Dorsolateral prefrontal cortex (tissue), 122 donors: ENCODE measurements at places on chromosomes 3 and 15. TPM values are rescaled to one million over a fixed set of nuclear protein-coding genes. Genes with fewer than 3 reads are reported as not detected.
A peak's percentile ranks its signal among the peaks of the same experiment; 100 is the strongest.

CCDC39 gene
- 1.9 TPM for total RNA-seq

PLSCR2 gene
- not detected for total RNA-seq

RNF111 gene
- total RNA-seq = 67.6 TPM

SMCO1 gene
- total RNA-seq = not detected

SCAANT1 gene
- total RNA-seq = not detected

MPI gene
- total RNA-seq = 55.7 TPM

SNX22 gene
- total RNA-seq = 59.1 TPM

TMEM207 gene
- total RNA-seq = not detected

ITPKA gene
- 52.6 TPM for total RNA-seq

ITIH1 gene
- not detected for total RNA-seq

CDHR4 gene
- not detected for total RNA-seq

SKOR1 gene
- 1.9 TPM for total RNA-seq

PYDC2 gene
- total RNA-seq = 6.7 TPM

REC114 gene
- not detected for total RNA-seq

SCN11A gene
- total RNA-seq = 1.1 TPM

NOX5 gene
- 0.58 TPM for total RNA-seq

CTXN2 gene
- total RNA-seq = 4.6 TPM

P2RY13 gene
- 4.5 TPM for total RNA-seq

GOLGA8G gene
- not detected for total RNA-seq

DNA sequence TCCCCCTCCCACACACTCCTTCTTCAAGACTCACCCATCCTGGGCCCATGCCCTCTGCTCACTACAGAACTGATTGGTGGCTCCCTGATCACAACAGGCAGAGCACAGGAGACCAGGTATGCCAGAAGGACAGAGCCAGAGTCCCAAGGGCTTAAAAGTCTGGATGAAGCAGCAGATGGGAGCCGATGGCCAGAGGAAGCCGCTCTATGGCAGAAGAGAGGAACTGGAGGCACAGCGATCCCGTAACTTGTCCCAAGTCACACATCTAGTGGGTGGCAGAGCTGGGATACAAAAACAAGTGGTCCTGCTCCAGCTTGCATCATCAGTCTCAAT lies 20.7 kb downstream of the ITGA11 start:
- DNase-seq = no peak

DNA sequence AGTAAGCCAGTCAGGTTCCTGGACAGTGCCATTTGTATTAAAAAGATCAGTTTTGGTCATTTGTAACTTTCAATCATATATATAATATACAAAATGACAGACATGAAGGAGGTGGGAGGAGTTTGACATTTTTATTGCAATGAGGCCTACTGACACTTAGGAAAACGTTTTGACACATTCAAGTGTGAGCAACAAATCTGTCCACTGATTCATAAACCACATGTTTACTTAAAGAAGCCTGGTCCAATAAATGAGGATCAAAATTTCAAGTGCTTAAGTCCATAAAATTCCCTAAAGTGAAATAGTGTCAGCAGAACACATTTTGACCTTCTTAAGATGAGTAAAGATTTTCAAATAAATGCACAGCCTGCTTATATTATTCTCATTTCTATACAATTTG lies 137.3 kb downstream of the MECOM start:
- no peak for DNase-seq

DNA sequence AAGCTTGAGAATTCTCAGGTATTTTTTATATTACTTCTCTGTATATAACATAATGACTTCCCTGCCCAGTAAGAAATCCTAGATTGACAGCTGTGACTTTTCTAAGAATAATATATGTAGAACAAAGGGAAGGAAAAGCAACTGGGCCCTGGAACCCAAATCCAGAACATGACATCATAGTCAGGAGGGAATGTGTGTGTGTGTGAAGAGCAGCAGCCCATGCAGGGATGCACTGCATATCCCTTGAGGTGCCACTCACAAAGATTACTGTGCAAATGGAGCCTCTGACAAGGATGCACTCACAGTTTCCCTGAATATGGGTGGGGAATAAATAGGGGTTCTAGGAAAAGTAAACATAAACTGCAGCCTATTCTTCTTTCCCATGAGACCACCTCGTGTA lies 279.5 kb downstream of the NEK10 start:
- no peak for DNase-seq

DNA sequence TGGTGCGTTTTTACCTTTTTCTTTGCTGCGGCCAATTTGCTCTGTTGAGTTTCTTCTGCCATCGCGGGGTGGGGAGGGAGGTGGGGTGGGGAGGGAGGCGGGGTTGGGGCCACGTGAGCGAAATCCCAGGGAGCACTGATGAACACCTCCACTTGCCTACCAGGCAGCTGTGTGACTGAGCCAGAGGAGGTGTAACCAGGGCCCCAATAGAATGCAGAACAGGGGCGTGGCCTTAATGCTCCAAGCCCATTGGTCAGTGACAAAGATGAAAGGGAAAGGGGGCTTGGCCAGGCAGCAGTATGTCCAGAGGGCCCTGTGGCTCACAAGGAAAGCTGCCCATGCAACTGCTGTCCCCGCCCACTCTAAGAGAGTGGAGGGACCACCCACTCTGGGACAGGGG lies 21.4 kb upstream of the OR4F6 start:
- DNase-seq = no peak

DNA sequence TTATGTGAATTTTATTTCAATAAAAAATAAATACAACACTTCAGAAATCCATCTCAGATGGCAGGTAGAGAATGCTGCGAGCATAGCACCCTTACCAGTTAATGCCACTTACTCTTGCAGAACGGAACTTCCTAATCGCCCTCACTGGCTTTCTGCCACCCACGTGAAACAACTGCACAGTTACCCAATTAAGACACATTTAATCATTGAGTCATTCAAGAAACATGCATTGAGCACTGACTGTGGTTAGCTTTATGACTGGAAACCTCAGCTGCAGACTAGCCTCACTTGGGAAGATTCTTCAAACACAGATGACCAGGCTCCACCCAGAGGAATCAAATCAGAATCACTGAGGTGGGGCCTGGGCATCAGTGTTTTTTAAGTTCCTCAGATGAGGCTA lies 5.6 kb upstream of the MFGE8 start:
- DNase-seq = no peak

- no peak for DNase-seq
Measured at GRCh38 chr3:59386165-59386564, 336.3 kb upstream of the CFAP20DC start.

DNA sequence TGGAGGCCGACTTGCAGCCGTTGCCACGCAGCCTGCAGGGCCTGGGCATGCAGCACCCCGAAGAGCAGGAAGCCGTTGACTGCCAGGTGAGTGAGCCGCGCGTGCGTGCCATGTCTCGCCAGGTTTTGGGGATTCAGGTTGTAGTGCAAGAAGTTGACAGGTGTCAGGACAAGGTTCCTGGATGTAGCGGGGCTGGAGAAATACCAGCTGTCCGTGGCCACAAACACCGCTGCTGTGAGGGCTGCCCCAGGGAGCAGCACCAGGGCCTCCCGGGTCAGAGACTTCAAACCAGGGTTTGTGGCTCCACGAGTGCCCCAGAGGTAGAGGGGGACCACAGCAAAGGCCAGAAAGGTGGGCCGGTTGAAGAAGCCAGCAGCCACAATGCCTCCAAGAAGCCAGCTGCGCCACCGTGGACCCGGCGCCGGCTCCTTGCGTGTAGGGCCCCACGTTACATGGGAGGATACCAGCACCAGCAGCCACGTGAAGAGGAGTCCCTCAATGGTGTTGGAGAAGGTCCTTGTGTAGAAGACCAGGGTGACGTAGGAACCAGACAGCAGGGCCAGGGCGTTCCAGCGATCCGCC lies 5.6 kb upstream of the NCBP2 start:
- DNase-seq = no peak

- no peak for DNase-seq
Measured at GRCh38 chr3:22361521-22361920, 610.5 kb upstream of the ZNF385D start.

- DNase-seq = no peak
Measured at GRCh38 chr3:178618197-178618596, 82.0 kb downstream of the KCNMB2 start.

- DNase-seq = no peak
Measured at GRCh38 chr3:135237371-135238143, 442.5 kb downstream of the EPHB1 start.

- DNase-seq = no peak
Measured at GRCh38 chr15:68674975-68675374, 96.2 kb downstream of the CORO2B start.

DNA sequence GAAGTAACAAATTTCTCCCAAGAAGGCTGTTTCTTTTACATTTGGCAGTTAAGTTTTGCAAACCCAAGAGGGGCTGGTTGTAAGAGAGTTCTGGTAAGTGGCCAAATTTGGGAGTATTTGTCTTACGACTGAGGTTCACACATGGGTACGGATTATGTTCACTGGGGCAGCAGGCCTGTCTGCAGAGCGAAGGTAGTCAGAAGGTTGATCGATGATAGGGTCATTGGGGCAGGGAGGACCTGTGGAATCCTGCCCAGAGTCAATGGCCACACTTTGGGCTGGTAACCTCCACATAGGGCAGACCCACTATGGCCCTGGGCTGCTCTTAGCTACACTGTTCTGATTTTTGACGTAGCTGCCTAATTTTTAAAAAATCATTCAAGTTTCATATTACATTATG lies 368.6 kb downstream of the EPHB1 start:
- no peak for DNase-seq

- no peak for DNase-seq
Measured at GRCh38 chr3:147393943-147394883, 12.1 kb downstream of the ZIC4 start.

DNA sequence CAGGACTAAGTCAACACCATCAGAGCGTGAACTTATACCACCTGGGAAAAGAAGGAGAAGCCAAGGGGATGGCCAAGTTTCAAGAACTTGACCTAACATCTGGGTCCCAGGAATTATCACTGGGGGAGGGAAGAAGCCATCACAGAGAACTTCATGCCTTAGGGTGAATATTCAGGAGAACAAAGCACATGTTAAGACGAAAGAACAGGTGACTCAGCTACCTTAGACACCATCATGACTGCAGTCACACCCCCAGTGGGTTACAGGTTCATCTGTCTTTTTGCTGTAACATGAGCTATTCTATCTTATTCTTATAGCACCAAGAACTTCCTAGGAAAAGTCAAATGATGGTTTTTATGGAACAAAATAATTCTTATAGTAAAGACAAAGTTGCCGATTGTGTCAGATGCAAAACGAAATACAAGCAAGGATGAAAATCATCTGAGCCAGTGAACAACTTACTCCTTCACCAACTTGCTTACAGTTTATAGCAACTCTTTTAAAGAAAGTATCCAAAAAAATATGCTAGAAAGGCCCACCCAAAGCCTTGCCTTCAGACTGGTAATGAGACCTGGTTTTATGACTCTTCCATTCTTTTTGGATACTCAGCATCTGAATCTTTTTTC lies 72.0 kb downstream of the TPRA1 start:
- no peak for DNase-seq

DNA sequence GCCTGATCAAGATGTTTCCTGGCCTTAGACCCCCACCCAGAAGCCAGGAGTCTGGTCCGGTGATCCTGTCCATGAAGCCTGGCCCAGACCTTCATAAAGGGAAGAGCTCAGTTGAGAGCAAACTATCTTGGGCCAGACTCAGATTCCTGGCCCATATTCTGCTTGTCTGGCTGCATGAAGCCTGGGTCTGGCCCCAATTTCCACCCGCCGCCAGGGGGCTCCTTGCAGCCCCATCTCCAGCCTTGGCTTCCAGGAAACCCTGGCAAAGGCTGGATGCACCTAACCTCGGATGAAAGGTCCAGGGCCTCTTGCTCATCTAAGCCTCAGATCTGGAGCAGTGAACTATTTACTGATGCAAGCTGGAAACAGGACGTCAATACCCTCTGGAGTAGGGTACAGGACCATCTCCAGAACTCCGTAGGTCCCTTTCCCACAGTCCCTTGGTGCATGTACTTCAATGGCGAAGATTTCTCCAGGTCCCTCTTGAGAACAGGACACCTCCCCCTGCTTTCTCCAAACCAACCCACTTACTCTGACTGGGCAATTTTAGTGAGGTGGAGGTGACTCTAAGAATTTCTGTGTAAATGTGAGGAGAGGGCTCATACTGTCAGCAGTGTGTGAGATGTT lies 5.6 kb downstream of the FOXL2 start:
- DNase-seq = no peak

DNA sequence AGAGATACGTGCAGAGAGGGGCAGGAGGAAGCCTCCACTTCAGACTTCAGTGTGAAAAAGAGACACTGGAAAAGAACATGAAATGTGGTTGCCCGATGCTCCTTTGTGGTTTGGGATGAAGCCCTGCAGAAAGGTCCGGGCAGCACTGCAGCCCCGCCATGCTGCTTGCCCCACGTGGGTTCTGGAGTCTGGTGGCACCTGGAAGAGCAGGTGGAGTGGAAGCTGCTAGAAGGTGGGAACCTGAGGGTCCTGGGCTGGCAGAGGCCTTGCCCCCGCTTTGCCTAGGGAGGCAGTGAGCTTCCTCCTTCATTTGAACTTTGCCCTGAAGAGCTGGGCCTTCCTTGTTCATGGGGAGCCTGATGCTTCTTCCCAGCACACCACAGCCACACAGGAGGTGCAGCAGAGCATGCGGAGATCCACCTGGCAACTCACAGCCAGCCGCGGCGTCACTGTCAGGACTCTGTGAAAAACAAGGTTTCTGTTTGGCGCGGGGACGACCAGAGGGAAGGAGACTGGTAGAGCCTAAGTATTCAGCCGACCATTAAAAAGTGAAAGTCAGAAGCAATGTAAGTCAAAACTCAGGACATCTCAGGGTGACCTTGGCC lies 59.0 kb downstream of the APBA2 start:
- peak; percentile 35 for DNase-seq

DNA sequence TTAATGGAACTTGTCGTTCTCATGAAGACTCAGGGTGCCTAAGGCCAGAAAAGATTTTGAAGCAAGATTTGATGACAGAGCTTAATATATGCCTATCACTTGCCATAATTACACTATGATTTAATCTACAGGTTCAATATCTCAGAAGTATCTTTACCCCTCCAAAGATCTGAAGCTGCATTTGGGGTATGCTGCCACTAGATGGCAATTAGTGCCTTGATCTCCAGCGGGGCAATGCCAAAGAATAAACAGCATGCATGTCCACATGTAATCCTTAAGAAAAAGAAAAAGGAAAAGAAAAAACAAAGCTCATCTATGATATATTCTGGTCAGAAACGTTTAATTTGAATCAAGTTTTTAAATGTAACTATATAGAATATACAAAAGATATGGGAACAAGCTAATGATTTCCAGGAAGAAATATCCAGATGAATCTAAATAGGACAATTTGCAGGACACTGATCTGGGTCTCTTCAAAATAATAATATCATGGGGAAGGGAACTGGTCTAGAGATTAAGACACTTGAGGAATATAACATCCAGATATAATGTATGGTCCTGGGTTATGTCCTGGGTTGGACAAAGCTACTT lies 55.0 kb upstream of the SOX14 start:
- DNase-seq = no peak

GRCh38 chr15:68217341-68217740 lies 12.2 kb downstream of the CLN6 start:
- DNase-seq = no peak
